Right forelimb (tissue), 1 donor: ENCODE measurements at places on chromosomes 16 and 17.
A peak's percentile ranks its signal among the peaks of the same experiment; 100 is the strongest.

DNA sequence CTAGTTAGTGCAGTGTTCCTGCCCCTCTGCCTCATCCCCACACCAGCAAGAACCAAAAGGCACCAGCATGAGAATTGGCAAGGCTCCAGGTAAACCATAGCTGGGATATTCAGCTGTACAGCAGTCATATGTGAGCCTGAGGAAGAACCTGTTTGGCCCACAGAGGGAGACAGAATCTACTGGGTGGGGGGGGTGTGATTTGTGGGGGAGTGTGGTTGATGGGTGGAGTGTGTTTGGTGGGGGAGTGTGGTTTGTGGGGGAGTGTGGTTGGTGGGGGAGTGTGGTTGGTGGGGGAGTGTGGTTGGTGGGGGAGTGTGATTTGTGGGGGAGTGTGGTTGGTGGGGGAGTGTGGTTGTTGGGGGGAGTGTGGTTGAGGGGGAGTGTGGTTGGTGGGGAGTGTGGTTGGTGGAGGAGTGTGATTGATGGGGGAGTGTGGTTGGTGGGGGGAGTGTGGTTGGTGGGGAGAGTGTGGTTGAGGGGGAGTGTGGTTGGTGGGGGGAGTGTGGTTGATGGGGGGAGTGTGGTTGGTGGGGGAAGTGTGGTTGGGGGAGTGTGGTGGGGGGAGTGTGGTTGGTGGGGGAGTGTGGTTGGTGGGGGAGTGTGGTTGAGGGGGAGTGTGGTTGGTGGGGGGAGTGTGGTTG is 19.5 kb downstream of the MINK1 start:
- no peak for DNase-seq

- DNase-seq, result peak; percentile 52
These were observed at the start of gene MAPK7 for GRCh38 chr17:19378416-19379360. MAPK7 (plus strand) TSS chr17:19378498; CDS start chr17:19378901, 403 bp downstream.

DNA sequence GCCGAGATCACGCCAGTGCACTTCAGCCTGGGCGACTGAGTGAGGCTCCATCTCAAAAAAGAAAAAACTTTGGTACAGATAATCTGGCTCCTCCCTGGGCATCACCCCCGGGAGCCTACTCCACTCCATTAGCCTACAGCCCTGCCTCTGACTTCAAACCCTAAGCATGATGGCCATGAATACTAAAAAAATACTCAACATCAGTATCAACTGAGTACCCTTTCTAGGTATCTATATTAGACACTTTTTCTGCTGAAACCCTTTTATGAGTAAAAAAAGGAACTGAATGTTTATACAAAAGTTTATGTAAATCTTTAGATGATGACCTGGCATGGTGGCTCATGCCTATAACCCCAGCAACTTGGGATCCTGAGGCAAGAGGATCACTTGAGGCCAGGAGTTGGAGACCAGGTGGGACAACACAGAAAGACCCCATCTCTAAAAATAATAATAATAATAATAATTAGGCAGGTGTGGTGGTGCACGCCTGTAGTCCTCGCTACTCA is 6.9 kb downstream of the RDM1 start:
- no peak for DNase-seq

- DNase-seq, result no peak
These were observed 28.8 kb upstream of the XYLT2 start for GRCh38 chr17:50317121-50317520.

- DNase-seq, result no peak
These were observed 206.0 kb downstream of the CYB561 start for GRCh38 chr17:63240106-63240505.

GRCh38 chr16:64545768-64546167 is 576.1 kb downstream of the CDH11 start:
- DNase-seq, result no peak

DNA sequence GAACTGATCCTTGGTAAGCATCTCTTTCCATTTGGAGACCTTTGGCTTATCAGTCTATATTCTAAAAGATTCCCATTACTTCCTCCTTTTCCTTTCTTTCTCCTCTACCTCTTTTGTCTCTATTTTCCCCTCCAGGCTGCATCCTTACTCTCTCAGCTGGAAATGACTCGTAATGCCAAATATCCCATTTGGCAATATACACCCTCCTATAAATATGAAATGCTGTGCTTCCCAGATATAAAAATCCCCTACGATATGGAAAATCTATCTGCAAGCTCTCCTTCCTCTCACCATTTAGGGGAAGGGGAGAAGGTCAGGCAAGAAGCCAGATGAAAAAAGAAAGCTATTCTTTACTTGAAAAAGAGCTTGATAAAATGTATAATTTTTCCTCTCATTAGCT is 39.9 kb downstream of the XPO6 start:
- no peak for DNase-seq

DNA sequence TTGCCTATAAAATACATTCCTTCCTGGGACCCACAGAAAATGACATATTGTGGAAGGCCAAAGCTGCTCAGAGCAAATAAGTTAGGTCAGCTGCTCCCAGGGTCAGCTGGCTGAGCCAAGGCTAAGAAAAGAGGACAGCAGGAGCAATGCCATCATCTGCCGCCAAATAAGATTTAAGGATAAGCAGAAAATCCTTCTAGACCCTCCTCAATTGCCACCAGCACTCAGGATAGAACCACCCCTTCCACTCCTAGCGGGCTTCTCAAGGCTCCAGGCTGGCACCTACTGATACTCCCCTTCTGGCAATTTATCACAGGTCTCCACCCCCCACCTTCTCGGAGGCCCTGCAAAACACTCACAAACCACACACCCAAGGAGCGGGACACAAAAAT is 22.9 kb downstream of the MBTPS1 start:
- DNase-seq, result no peak

- DNase-seq, result no peak
These were observed 11.1 kb downstream of the CPD start for GRCh38 chr17:30389756-30390300.

- DNase-seq, result peak; percentile 90
These were observed at the start of gene RASD1 for GRCh38 chr17:17496189-17497064. RASD1 (minus strand) TSS chr17:17496395; CDS start chr17:17496181, 214 bp downstream.

GRCh38 chr17:16463358-16464302 is 28.4 kb downstream of the LRRC75A start:
- no peak for DNase-seq

- DNase-seq, result no peak
These were observed 112.2 kb upstream of the LHX1 start for GRCh38 chr17:36825113-36825512.

DNA sequence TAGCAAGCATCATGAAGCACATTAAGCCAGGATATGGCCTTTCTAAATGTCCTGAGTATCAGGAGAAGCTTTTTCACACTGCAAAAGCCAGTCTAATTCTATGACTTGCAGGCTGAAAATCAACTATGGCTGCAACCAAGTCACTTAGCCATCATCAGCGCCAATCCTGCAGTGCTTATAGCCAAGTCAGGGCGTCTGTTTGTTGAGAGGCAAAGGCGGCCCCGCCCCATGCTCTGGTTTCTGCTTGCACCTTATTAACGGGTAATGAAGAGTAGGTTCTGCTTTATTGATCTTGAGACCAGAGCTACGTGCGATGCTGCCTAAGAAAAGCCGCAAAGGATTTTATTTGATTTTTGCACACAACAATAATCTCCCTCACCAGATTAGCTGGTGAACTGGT is 88.4 kb downstream of the CDH13 start:
- no peak for DNase-seq

DNA sequence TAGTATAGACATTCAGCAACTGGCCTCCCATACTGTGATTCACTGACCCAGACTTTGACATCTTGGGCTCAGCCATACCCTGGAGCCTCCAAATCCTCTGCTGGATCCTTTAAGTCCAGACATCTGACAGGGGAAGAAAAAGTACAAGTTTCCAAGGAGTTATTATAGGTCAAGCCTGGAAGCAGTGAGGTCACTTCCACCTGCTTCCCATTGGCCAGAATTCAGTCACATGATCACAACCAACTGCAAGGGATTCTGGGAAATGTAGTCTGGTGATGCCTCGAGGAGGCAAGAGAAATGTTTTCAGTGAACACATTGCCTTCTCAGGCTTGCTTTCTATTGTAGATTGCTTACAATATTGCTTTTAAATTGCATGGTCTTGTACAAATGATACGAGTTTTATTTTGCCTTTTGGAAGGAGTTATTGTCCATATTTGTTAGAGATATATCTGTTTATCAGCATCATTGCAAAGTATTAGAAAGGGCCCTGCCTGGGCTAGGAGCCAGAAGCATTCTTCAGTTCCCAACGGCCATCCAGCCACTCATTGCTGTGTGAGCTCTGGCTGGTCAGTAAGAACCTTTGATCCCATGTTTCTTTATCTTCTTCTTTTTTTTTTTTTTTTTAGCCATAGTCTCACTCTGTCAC is 696.9 kb downstream of the WWOX start:
- DNase-seq, result no peak

DNA sequence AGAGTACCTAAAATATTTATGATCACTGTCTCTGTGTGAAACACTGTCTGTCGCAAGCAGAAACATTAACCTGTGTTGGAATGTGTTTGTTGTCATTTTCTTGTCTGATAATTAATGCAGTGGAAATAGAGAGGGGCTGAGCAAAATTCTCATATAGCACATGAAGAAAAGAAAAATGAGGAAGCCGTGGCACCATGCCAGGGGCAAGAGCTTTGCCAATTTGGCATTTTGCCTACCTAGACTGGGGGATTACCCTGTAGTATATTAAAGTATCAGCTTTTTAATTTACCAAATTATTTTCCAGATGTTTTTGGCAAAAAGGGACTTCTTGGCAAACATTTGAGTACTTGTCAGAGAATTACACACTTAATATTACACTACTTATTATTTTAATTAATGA is 1326.6 kb upstream of the GOT2 start:
- DNase-seq, result no peak

GRCh38 chr16:57951204-57951960 is 19.5 kb downstream of the CNGB1 start:
- DNase-seq, result no peak

GRCh38 chr16:87575027-87575804 is 27.1 kb upstream of the JPH3 start:
- no peak for DNase-seq

GRCh38 chr16:89308391-89309333 is 91.2 kb downstream of the ZNF778 start:
- no peak for DNase-seq

DNA sequence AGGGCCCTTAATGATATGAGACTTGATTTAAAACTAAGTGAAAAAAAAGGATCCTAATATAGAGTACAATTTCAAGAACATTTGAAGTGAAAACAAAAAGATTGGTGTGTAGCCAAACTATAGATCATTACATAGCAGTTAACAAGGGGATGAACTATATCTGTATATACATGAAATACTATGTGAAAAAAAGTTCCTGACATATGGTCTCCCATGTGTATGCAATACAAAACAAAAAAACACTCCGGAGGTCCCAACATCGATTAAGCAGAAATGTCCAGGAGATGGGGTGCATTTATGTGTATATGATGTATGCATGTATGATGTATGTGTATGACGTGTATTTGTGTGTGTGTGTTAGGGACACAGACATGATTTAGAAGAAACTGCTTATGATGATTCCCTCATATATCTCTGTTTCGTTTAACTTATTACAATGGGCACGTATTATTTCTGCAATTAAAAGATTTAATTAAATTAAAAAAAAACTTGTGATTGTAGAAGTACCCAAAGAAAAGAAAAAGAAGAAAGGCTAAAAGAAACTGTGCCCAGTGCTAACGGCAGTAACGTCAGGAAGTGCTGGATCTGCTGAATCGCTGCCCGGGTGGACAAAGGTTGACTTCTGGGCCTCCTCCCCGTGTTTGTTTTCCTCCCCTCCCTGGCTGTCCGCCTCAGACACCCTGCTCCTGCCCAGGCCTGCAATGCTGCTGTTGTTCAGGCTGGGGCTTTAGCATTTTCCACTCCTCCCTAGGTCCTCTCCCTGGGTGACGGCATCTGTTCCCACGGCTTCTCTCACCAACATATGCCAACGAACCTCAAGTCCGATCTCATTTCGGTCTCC is 36.9 kb downstream of the TBX4 start:
- no peak for DNase-seq

DNA sequence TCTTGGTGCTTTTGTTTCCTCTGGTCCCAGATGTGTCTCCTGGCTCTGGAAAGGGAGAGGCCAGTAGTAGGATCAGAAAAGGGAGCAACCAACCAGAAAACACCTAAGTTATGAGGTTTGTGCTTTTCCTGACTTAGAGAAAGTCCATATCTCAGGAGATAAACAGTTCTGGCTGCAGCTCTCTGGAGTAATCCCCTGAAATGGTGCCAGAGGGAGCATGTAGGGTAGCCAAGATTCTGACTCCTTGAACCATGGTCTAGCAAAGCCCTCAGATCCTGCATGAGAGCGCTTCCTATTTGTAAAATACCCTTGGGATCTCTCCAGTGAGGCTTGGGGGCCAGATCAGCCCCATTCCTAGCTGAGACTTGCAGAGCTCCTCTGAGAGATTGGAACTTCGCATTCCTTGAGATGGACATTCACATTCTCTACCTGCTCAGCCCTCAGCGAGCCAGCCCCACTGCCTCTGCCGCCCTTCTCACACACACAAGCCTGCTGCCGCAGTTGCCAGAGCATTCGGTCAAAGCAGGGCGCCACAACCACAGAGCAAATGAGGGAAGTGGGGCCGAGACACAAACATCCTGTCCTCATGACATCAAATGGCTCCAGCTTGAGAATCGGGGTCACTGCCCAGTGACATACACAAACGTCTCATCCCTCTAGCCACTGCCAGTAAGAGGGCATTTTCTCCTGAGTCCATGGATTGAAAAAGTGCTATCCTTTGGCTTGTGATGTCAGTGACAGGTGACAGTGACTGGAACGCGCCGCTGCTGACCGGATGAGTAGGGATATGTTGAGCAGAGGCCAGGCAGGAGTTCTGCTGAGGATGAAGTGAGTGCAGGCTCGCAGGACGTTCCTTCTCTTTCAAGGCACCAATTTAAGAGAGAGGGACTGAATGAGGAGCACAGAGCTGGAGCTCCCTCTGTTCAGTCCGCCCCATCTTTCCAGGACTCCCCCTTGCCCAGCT is 5.0 kb downstream of the ABHD15 start:
- DNase-seq, result no peak

DNA sequence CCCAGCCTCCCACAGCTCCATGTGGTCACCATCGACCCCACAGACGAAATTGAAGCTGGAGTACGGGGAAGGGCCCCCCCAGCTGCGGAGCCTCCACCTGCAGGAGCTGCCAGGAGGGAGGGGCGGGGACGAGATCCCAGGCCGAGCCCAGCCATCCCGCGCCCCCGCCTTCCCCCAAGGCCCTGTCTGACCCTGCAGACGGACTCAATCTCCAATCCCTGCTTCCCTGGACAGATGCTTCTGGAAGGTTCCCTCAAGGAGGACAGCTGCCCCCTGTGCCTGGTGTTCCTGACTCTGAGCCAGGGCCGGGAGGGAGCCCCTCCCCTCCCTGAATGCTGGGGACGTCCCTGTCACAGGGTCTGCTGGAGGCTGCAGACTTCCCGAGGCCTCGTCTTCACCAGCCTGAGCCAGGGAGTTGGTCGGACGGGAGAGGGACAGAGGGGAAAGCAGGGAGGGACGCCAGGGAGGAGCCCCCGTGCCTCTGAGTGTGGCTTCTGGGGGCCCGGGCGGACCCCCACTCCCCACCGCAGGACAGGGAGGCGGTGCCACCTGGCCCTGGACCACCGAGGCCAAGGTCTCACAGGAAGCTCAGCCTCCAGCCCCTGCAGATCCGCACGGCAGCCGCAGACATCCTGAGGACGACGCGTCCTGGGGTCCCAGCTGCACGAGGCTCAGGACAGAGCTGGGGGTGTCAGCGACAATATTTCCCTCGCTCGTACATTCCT is 21.3 kb upstream of the C1QTNF8 start:
- DNase-seq, result no peak

GRCh38 chr16:87681981-87682570 is 79.8 kb downstream of the JPH3 start:
- DNase-seq, result peak; percentile 61

GRCh38 chr16:2244301-2244700 is 7.1 kb downstream of the ECI1 start:
- no peak for DNase-seq

GRCh38 chr17:60652454-60653247 is 25.0 kb upstream of the BCAS3 start:
- no peak for DNase-seq
